GM23338 (cell line): ENCODE measurements at places on chromosomes 6 and 20. TPM values are rescaled to one million over a fixed set of nuclear protein-coding genes. Genes with fewer than 3 reads are reported as not detected.
A peak's percentile ranks its signal among the peaks of the same experiment; 100 is the strongest.

Gene DDX39B
- 849 and 866 TPM in 2 replicates for total RNA-seq

Gene CPNE1
- 158 and 189 TPM in 2 replicates for total RNA-seq

Gene MLN
- not detected in 2 replicates for total RNA-seq

Gene OR12D3
- not detected in 2 replicates for total RNA-seq

Gene PROCR
- total RNA-seq: 32.9 and 45.2 TPM in 2 replicates

Gene SDC4
- total RNA-seq: 35.4 and 39.9 TPM in 2 replicates

Gene ARFGEF2
- total RNA-seq: 25.5 and 26.3 TPM in 2 replicates

GRCh38 chr6:138455746-138456400 lies 43.4 kb downstream of the NHSL1 start:
- H3K27me3 ChIP-seq: no peaks in the 10 kb centered on the region
- DNase-seq: no peak
- H3K4me1 ChIP-seq: 0 out of 2 replicates have a peak, but pooled peaks cover 3% of the 10 kb centered on the region
- H3K4me3 ChIP-seq: no peak overlapping the region
- no peaks in the 10 kb centered on the region for H3K36me3 ChIP-seq

DNA sequence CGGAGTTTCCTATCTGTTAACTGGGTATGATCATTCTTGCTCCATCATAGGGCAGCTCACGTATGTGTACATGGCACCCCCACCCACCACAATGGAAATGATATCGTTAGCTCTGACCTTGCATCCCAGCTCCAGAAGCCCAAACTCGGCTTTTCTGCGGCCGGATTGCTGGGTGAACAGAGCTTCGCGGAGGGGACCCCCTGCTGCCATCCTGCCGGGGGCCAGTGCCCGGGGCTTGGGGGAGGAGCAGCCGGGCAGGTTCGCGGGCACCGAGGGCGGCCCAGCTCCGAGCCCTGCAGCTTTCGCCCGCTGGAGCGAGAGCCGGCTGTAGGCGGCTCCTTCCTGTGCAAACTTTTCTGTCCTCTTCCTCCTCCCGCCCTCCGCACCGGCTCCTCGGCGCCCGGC lies 24.9 kb upstream of the FUCA2 start:
- H3K27ac ChIP-seq: no peak overlapping the region
- H3K4me3 ChIP-seq: peak overlapping the region; percentile 76
- peaks cover 10% of the 10 kb centered on the region for H3K4me1 ChIP-seq
- peaks cover 67% of the 10 kb centered on the region for H3K27me3 ChIP-seq

DNA sequence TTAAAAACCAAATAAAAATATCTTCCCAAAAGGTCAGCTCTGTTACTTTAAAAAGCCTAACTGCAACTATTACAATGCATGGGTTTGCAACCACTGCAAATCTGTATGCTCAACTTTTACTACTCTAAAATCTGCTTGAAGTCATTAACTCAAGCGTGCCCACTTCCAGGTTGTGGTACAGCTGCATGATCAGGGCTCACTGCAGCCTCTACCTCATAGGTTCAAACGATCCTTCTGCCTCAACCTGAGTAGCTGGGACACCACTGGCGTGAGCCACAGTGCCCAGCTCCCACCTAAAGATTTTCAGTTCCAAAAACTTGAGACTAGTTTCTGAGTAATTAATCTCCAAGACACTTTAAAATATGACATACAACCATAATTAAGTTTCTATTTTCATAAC lies 8.2 kb downstream of the DIDO1 start:
- peaks cover 92% of the 10 kb centered on the region for H3K4me1 ChIP-seq
- no peaks in the 10 kb centered on the region for H3K27me3 ChIP-seq
- H3K27ac ChIP-seq: no peak overlapping the region; the same call in 1 of the 2 replicates
- peak overlapping the region; percentile 18 for H3K4me3 ChIP-seq

DNA sequence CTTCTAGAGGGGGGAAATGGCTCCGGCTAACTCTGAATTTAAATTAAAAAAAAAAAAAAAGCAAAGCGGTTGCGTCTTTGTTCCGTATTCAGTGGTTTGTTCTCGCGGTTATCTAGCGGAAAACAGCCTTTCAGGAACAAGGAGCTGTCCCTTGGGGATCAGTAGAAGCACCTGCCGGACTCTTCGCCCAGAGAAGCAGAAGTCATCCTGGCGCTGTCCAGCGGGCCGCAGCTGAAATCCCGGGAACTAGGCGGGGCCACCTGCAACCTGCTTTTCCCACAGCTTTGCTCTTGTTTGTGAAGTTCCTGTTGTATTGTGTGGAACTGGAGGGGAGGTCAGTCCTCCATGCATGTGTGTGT lies 43.9 kb upstream of the GJE1 start:
- H3K36me3 ChIP-seq: no peaks in the 10 kb centered on the region
- DNase-seq: peak; percentile 74
- no peak overlapping the region for H3K27ac ChIP-seq
- H3K27me3 ChIP-seq: no peaks in the 10 kb centered on the region
- H3K4me3 ChIP-seq: no peak overlapping the region

GRCh38 chr6:116008470-116009243 lies 52.0 kb downstream of the FRK start:
- H3K27me3 ChIP-seq: no peaks in the 10 kb centered on the region
- DNase-seq: no peak
- no peaks in the 10 kb centered on the region for H3K4me1 ChIP-seq
- no peak overlapping the region for H3K27ac ChIP-seq
- no peaks in the 10 kb centered on the region for H3K36me3 ChIP-seq
- H3K4me3 ChIP-seq: no peak overlapping the region

GRCh38 chr6:41548098-41548840 lies 2.1 kb downstream of the FOXP4 start:
- no peak overlapping the region for H3K27ac ChIP-seq
- DNase-seq: peak; percentile 48
- H3K4me3 ChIP-seq: peak overlapping the region; percentile 92
- peaks cover 86% of the 10 kb centered on the region for H3K27me3 ChIP-seq
- H3K4me1 ChIP-seq: peaks cover 54% of the 10 kb centered on the region
- no peaks in the 10 kb centered on the region for H3K36me3 ChIP-seq

- no peaks in the 10 kb centered on the region for H3K27me3 ChIP-seq
- no peak overlapping the region for H3K27ac ChIP-seq
- no peak for DNase-seq
- peak overlapping the region; percentile 90 for H3K4me3 ChIP-seq
These were observed 859 bp upstream of the SMIM29 start for GRCh38 chr6:34249469-34250261.

DNA sequence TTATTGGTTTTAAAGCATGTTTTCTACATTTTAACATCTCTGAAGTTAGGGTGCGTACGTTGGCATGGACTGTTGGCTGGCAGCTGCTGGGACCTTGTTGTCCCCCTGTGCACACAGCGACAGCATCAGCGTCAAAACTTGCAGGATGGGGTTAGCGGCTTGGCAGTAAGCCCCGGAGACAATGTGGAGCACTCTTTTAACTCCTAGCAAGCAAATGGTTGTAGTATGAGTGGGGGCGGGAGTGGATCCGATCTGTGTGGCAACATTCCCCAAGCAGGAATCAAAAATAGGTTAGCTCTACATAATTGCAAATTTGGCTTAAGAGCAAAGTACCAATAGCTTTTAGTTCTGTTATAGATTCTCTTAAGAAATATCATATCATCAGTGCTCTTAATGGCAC lies 70.1 kb downstream of the NRN1 start:
- no peak for DNase-seq
- H3K27ac ChIP-seq: no peak overlapping the region

DNA sequence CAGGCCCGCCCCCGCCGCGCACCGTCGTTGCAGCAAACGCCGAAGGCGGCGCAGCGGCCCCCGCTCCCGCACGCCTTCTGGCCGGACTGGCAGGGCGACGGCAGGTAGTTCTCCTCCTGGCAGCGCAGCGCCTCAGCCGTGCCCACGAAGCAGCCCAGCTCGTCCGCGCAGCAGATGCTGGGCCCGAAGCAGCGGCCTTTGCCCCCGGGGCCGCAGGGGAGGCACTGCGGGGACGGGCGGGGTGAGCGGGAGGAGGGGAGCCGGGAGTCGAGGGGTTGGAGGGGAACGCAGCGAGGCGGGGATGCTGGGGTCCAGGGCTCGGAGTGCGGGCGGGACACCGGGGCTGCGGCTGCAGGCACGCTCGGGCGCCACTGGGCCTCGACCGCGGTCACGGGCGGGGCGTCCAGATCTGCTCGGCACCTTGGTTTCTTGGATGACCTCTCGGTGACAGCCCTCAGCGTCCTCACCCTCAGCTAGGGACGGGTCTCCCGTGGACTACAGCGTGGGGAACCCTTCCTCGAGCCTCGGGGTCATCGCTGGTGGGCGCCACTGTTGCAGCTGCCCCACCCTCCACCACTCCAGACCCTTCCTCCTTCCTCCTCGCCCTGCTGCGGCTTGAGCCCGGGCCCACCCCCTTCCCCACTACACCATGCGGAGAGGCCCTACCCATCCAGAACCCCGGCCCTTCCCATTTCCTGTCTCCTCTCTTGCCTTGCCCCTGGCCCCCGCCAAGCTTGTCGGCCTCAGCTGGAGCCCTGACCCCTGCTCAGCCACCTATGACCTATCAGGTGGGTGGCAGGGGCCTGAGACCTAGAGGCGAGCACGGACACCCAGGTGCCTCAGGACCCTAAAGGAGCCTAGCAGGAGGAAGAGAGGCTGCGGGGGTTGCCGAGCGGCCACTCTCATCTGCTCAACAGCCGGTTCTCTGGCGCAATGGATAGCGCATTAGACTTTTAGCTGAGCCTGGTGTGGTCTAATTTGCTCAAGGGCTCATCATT lies 1.3 kb downstream of the AVP start:
- H3K4me1 ChIP-seq: peaks cover 4% of the 10 kb centered on the region; the same call in 1 of the 2 replicates
- H3K36me3 ChIP-seq: no peaks in the 10 kb centered on the region
- no peak overlapping the region for H3K27ac ChIP-seq
- H3K4me3 ChIP-seq: peak overlapping the region; percentile 61
